ENCODE measurements at places on chromosomes 2 and 18.

DNA sequence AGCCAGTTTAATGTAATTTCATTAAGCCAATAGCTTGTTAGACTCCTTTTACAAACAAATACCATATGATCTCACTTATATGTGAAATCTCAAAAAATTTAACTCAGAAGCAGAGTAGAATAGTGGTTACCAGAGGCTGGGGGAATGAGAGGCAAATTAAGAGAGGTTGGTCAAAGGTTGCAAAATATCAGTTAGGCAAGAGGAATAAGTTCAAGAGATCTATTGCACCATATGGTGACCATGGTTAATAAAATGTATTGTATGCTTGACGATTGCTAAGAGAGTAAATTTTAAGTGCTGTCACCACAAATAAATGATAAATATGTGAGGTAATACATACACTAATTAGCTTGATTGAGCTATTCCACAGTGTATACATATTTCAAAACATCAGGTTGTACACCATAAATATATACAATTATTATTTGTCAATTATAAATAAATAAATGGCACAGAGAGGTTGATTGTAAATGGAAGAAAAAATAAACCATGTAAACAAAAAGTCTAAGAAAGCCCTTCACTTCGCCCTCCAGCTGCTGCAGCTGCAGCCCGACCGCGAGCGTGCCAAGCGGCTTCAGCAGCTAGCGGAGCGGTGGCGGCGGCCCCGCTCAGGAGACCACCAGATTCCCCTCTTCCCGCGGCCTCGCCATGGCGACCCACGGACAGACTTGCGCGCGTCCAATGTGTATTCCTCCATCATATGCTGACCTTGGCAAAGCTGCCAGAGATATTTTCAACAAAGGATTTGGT is 23.0 kb upstream of the ACTR2 start:
- DNase-seq: peak; percentile 8

GRCh38 chr18:69158944-69159343 is 241.7 kb upstream of the DOK6 start:
- no peak for DNase-seq

GRCh38 chr18:56351911-56352500 is 286.4 kb downstream of the TXNL1 start:
- no peak for DNase-seq

DNA sequence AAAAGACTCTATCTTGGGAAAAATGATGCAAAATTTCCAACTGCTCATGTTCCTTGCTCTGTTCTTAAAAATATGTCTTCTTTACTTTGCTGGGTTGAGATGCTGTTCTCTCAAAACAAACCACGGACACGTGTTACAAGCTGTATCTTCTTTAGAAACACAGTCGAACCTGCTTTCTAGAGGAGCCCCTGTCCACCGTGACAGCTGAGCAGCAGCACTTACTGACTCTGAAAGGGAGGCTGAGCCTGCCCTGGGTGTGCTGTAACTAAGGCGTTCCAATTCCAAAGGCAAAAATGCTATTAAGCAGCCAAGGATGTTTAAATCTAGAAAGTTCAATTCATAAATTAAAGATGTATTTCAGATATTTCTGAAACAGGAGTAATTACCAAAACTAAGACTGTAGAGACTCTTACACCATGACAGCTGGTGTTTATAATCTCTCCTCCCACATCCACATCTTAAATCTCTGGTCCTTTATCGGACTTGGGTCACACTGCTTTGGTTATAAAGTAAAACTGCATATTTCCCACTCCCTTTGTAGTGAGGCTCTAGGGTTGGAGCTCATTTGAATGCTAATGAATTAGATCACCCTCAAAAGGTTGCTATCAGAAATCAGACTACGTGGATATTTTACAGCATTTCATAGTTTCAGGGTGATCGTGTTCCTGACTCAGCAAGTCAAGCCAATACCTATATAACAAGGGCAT is 281.2 kb upstream of the LYPD1 start:
- DNase-seq: no peak

DNA sequence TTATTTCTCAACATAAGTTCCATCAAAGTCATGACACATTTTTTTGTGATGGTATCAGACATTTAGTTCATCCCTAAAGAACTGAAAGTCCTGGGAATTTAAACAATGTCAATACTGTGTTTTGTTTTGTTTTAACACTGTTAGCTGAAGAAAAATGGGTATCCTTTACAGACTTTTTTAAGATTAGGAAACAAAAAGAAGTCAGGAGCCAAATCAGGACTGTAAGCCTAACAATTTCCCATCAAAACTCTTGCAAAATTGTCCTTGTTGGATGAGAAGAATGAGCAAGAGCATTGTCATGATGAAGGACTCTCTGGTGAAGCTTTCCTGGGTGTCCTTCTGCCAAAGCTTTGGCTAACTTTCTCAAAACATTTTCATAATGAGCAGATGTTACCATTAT is 69.4 kb downstream of the SRD5A2 start:
- no peak for DNase-seq

GRCh38 chr18:63585988-63586387 is 1.2 kb upstream of the SERPINB13 start:
- DNase-seq: no peak

DNA sequence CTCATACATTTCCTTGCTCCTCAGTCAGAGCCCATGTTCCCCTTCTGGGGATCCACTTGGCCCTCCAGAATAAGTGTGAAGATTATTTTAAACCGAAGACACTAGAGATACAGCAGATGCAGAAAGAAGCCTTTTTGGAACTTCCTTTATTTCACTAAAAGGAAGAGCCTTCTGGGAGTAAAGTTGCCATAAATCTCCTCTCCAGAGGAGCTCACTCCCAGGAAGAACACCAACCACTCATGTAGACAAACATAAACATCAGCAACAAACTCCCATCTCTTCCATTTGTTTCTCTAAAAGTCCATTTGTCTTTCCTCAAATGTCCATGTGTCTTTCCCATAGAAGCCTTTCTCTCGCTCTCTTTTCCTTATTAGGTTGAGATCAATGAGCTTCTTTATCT is 62.4 kb upstream of the MSH6 start:
- no peak for DNase-seq

DNA sequence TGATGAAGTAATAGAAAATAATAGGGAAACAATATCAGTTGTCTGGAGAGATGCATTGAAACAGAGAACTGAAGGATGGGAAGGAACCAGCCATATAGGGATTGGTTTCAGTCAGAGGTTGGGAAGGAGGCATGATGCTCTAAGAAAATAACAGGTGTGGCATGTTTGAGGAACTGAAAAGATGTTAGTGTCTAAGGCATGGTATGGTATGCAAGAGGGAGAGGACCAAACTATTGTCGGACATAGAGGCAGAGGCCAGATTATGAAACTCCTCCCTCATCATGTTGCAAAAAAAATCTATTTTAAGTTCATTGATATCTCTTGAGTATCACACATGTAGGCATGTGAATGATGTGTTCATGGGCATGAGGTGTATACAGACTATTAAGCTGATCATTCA is 48.9 kb upstream of the EMILIN2 start:
- no peak for DNase-seq

DNA sequence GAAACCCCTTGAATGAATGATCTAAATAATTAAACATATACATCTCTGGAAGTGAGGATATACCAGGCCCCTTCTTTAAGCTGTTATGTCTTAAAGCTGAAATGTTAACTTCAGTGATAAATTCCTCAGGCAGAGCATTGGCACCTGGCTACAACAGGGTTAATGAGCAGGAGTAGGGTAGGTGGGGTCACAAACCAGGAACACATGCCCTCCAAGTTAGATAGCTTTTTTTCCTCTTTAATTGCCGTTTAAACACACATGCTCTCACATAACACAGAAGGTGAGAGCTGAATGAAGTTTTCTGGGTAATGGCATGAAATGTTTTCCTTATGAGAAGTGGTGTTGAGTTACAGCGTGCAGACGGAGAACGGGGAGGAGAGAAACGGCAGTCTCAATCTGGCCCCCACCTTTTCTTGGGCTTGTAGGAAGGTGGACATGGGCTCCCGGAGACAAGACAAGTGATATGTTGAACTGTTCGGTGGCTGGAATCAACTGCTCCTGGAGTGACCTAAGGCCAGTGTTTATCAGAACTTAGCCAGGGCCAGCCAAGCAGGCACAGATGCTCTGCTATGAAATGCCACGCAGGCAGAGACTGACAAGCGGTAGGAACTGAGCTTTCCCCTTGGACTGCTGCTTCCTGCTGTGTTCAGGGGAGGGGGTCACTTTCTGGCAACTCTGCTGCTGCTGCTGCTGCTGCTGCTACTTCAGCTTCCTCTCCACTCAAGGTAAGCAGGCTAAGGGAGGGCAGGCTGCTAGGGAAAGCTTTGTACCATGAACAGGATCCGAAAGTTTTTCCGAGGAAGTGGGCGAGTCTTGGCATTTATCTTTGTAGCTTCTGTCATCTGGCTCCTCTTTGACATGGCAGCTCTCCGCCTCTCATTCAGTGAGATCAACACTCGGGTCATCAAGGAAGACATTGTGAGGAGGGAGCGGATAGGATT is at the start of gene GALNT5:
GALNT5 (plus strand) TSS at position 394 of the 941 bp plus-strand sequence; CDS start at position 772, 378 bp downstream.
- DNase-seq: peak; percentile 72

GRCh38 chr2:43269074-43269572 is 42.7 kb upstream of the ZFP36L2 start:
- peak; percentile 98 for DNase-seq

- no peak for DNase-seq
These were observed 35.6 kb downstream of the COA5 start for GRCh38 chr2:98572676-98573075.

- DNase-seq: peak; percentile 17
These were observed 98.9 kb downstream of the PHLPP1 start for GRCh38 chr18:62814132-62814759.

DNA sequence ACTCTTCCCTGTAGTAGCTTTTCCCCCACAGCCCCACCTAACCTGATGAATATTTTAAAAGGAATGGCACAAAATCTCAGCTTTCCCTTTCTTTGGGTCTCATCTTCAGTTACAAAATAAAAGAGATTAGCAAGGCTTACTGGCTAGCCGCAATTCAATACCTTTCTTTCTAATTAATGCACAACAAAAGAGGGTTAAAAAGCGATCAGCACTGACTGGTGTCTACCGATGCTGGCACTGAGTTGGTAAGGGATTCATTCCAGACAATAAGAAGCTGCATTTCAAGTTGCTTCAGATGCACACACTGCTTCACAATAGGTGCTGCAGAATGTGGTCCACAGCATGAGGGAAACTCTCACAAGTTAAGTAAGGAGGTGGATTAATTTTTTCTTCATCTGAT is 41.9 kb downstream of the HDHD2 start:
- no peak for DNase-seq

GRCh38 chr2:20062615-20063545 is 11.5 kb upstream of the LAPTM4A start:
- peak; percentile 96 for DNase-seq

DNA sequence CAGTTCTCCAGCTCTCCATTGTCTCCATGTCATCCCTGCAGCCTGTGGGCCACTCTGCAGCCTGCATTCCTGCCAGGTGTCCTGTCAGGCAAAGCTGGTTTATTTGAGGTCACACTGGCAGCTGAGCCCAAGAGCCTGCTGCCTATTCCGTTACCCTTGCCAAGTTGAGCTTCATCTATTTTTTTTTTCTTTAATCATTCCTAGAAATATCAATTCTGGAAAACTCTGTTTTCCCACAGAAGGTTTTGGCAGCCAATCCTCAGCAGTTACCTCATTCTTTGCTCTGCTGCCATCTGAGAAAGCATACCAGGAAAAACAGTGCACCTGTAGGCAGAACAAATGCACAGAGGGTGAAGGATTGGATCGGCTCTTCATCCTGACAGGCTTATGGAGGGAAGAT is 411.0 kb upstream of the ACVR2A start:
- DNase-seq: no peak

- no peak for DNase-seq
These were observed 6.5 kb upstream of the IMPA2 start for GRCh38 chr18:11974741-11975325.

DNA sequence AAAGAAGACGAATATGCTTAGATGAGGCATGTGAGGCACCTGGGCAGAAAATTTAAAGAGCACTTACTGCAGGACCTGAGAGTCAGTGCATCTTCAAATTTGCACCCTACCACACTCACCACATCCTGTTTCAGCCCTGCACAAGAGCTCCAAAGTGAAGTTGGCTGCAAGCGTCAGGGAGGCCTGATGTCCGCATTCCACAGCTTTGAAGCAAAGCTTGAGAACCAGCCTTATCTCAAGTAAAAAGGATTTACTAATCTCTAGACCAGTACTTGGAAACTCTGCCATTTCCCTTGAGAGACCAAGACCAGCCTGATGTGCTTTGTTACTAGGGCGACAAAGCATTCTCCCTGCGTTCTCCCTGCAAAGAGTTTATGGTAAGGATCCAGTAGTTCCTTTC is 3.4 kb upstream of the ASNSD1 start:
- DNase-seq: peak; percentile 33

GRCh38 chr2:27701676-27702075 is 38.0 kb downstream of the SLC4A1AP start:
- peak; percentile 49 for DNase-seq

All from astrocyte of the spinal cord (primary cell).